Osteoblast (primary cell): ENCODE measurements at places on chromosomes 12 and 14. TPM values are rescaled to one million over a fixed set of nuclear protein-coding genes. Genes with fewer than 3 reads are reported as not detected.
A peak's percentile ranks its signal among the peaks of the same experiment; 100 is the strongest.

- H3K4me3 ChIP-seq = no peak overlapping the region
- no peak overlapping the region for H3K27ac ChIP-seq
- H3K4me1 ChIP-seq = peaks cover 5% of the 10 kb centered on the region
- H3K27me3 ChIP-seq = no peaks in the 10 kb centered on the region
- DNase-seq = peak; percentile 3
These were observed 53.6 kb downstream of the ARF6 start for GRCh38 chr14:49946320-49947141.

The LALBA gene
- total RNA-seq = not detected in 2 replicates

DNA sequence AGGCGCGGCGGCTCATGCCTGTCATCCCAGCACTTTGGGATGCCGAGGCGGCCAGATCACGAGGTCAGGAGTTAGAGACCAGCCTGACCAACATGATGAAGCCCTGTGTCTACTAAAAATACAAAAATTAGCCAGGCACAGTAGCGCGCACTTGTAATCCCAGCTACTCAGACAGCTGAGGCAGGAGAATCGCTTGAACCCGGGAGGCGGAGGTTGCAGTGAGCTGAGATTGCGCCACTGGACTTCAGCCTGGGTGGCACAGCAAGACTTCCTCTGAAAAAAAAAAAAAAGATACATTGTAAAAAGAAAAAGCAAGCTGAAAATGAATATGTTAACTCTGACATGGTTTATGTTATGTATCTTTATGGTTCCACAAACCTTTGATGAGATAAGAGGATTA lies 33.6 kb downstream of the RPGRIP1 start:
- no peak overlapping the region for H3K4me3 ChIP-seq
- H3K27me3 ChIP-seq = peaks cover 23% of the 10 kb centered on the region
- H3K4me1 ChIP-seq = no peaks in the 10 kb centered on the region
- DNase-seq = no peak
- H3K27ac ChIP-seq = no peak overlapping the region

GRCh38 chr14:38404616-38405015 lies 148.7 kb upstream of the CLEC14A start:
- no peak for DNase-seq
- H3K27me3 ChIP-seq = no peaks in the 10 kb centered on the region
- no peak overlapping the region for H3K4me3 ChIP-seq
- H3K36me3 ChIP-seq = no peaks in the 10 kb centered on the region
- H3K4me1 ChIP-seq = peaks cover 7% of the 10 kb centered on the region

DNA sequence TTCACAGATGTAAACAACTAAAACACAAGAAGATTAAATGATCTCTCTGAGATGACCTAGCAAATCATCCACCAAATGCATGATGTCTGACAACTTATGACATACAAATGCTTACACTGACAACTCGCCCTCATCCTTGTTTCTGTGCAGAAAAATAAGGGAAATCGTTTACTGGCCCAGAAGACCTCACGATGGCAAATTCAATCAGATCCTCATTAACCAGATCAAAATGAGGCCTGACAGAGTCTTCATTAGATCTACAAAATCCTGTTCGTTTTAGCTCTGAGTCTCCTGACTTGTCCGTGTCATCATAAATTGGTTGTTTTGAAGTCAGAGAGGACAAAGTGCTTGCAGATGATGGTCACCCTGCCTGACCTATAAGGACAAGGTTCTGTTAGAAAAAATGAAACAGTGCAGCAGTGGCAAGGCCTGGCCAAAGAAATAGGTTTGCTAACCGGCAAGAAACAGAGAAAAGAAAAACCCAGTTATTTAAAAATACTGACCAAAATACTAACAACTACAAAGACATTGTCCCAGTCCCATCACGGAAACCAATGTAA lies 109.5 kb downstream of the BTG1 start:
- H3K36me3 ChIP-seq = no peaks in the 10 kb centered on the region
- H3K27me3 ChIP-seq = no peaks in the 10 kb centered on the region
- H3K4me3 ChIP-seq = no peak overlapping the region
- H3K27ac ChIP-seq = no peak overlapping the region

GRCh38 chr12:28552251-28552970 lies 362.2 kb downstream of the CCDC91 start:
- no peak overlapping the region for H3K27ac ChIP-seq
- no peak overlapping the region for H3K4me3 ChIP-seq
- no peaks in the 10 kb centered on the region for H3K36me3 ChIP-seq
- H3K4me1 ChIP-seq = peaks cover 15% of the 10 kb centered on the region
- no peaks in the 10 kb centered on the region for H3K27me3 ChIP-seq
- DNase-seq = no peak

DNA sequence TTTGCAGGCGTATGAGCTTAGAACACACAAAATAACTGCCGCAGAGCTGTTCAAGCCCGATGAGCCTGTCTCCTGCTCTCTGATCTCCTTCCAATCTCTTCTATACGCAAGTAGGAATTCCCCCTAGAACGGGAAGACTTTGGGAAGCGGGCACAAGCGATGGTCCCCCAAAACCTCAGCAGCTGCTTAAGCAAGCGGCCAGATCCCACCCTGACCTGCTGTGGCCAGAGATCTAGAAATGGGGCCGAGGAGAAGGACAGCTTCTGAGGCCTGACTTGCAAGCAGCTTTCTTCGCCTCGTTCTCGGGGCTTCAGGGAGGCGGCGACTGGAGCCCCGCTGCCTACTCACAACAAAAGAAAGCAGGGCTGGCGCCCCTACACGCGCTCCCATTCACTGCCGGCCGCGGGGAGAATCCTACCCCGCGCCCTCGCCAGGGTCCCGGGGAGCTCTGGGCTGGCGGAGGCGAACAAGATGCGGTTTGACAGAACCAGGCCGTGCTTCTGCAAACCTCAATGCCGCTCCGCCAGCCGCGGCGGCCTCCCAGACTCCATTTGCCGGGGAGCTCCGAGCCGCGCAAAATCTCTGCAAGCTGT lies 922 bp downstream of the TBX5 start:
- no peaks in the 10 kb centered on the region for H3K4me1 ChIP-seq
- peak; percentile 75 for DNase-seq
- H3K4me3 ChIP-seq = peak overlapping the region; percentile 51
- H3K36me3 ChIP-seq = no peaks in the 10 kb centered on the region
- H3K27ac ChIP-seq = no peak overlapping the region

The JDP2 gene
- total RNA-seq = 70.7 and 77.1 TPM in 2 replicates

The GPR162 gene
- total RNA-seq = 1.4 and 5.0 TPM in 2 replicates

The LBHD2 gene
- not detected in 2 replicates for total RNA-seq
